ENCODE measurements at places on chromosomes 5 and 9.
A peak's percentile ranks its signal among the peaks of the same experiment; 100 is the strongest.

- no peak for DNase-seq
These were observed 893.3 kb downstream of the PTPRD start for GRCh38 chr9:9719373-9720112.

- no peak for DNase-seq
These were observed 10.4 kb upstream of the TOMM5 start for GRCh38 chr9:37602817-37603216.

DNA sequence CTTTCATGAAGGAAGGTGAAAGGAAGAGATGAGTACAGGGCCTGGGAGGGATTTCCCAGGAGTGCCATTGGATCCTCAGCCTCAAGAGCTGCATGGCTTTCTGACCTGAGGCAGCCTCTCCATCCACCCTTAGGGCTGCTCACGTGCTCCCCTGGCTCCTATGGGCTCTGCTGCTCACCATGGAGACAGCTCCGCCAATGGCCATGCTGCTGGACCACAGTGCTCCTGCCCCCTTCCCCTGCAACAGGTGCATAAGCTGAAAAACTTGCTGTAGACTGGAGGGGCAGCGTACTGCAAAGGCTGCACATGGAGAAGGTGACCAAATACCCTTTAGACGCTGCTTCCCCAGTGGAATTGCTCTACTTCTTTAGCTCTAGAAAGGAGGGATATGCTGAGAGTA, 112.7 kb upstream of the PANK3 start:
- no peak for DNase-seq

DNA sequence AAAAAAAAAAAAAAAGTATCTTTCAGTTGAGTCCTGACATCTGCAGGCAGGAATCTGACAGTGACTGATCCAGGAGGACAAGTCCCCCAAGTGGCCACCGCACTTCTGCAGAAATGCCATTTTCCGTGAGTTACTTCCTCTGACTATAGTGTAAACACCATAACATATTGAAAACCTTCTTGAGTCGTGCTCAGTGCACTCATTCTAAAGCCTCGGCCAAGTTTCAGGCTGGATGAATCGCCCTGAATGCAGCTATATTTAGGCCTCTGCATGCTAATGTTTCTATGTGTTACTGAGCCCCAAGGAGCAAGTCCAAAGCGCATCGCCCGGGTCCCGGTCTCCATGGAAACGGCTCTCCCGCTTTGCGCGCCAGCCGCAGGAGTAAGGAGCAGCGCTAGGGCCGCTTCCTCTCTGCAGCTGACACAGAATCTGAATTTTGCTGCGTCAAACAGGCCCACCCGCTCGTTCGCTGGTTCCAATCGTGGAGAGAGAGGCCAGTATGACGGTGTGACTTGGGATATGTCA, 335.4 kb downstream of the MSX2 start:
- no peak for DNase-seq

GRCh38 chr5:7714119-7714518, 136.8 kb downstream of the CFAP90 start:
- DNase-seq = no peak

GRCh38 chr9:34579808-34580163, 9.7 kb downstream of the CNTFR start:
- DNase-seq = no peak

- no peak for DNase-seq
These were observed 28.5 kb upstream of the PUM3 start for GRCh38 chr9:2872250-2872930.

DNA sequence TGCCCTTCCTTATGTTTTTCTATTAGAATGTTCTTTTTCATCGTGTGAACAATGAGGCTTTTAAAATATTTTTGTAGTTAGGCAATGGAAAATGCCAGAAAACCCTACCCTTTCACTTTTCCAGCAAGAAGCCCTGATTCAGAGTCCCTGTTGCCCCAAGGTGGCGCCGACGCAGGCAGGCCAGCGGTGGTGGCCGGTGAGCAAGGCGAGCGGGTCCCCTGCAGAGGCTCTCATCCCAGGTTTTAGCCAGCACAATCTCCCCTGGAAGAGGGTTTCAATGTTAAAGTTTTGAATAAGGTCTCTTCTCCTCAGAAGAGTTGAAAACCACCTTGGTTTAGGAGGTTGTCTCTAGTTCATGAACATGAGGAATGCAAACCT, 40.8 kb upstream of the CKMT2 start:
- DNase-seq = no peak

- DNase-seq = no peak
These were observed at the start of gene GZMA for GRCh38 chr5:55102348-55102747. Gene GZMA, plus strand, starts transcription at chr5:55102646. Its CDS starts 37 bp downstream, at chr5:55102683.

- no peak for DNase-seq
These were observed 71.6 kb upstream of the RNU6ATAC start for GRCh38 chr9:134236001-134236421.

- no peak for DNase-seq
These were observed 20.6 kb upstream of the PRDM6 start for GRCh38 chr5:123068368-123068938.

DNA sequence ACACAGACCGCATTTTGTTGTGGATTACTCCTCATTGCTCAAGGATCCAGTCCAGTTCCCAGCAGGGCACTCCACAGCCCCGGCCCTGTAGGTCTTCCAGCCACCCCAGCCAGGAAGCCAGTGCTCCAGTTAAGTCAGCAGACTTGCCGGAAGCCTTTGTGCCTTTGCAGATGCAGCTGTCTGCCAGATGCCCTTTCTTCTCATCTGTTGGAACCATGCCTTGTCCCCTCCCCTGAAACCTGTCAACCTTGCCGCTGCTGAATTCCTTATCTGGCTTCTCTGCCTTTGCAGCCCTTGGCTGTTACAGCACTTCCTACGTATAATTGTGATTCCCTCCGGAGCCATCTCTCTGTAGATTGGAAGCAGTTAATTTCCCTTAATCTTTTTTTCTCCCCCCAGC, 28.4 kb downstream of the PSAT1 start:
- DNase-seq = peak; percentile 23

DNA sequence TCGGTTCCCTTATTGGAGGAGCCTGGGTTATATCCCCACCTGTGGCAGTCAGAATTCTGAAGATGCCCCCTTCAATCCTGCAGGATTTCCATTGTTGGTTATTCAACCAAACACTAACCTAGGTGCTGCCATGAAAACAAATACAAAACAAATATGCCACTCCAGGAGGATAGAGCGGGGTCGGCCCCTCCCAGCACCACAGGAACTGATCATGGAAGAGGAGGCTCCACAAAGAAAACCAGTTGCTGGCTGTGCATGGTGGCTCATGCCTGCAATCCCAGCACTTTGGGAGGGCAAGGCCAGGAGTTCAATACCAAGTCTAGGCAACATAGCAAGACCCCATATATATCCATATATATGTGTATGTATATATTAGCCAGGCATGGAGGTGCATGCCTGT, 13.2 kb upstream of the ADGRD2 start:
- no peak for DNase-seq

- no peak for DNase-seq
These were observed 60.3 kb upstream of the DNAH5 start for GRCh38 chr5:14004598-14005394.

DNA sequence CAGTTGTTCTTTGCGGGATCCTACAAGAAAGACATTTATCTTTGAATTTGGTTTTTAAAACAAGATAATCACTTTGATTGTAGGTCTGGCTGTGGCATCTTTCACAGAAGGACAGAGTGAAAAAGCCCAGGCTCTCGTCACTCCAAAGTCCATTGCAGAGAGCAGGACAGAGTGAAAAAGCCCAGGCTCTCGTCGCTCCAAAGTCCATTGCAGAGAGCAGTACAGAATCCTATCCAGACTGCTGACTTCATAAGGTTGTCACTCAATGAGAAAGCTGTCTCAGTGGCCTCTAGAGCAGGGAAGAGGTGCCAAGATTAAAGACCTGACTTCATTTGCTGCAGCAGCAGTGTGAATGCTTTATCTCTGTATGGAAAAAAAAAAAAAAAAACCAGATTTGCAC, 16.3 kb upstream of the GPX8 start:
- no peak for DNase-seq

DNA sequence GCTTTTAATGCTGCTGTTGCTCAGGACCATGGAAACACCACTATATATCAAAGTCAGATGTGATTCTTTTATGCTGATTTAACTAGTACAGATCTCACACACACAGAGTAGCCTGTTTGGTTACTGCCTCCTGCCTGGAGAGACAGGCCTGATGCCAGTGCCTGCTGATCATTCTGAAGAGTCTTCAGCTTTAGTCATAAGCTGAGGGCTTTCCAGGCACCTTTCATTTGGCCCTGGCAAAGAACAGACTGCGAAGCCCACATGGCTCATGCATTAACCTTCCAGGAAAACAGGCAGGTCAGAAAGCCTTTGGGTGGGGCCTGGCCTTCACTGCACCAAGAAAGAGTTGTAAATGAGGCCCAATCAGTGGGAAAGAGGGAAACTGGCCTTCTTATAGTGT, 144.7 kb downstream of the SAXO1 start:
- DNase-seq = no peak

DNA sequence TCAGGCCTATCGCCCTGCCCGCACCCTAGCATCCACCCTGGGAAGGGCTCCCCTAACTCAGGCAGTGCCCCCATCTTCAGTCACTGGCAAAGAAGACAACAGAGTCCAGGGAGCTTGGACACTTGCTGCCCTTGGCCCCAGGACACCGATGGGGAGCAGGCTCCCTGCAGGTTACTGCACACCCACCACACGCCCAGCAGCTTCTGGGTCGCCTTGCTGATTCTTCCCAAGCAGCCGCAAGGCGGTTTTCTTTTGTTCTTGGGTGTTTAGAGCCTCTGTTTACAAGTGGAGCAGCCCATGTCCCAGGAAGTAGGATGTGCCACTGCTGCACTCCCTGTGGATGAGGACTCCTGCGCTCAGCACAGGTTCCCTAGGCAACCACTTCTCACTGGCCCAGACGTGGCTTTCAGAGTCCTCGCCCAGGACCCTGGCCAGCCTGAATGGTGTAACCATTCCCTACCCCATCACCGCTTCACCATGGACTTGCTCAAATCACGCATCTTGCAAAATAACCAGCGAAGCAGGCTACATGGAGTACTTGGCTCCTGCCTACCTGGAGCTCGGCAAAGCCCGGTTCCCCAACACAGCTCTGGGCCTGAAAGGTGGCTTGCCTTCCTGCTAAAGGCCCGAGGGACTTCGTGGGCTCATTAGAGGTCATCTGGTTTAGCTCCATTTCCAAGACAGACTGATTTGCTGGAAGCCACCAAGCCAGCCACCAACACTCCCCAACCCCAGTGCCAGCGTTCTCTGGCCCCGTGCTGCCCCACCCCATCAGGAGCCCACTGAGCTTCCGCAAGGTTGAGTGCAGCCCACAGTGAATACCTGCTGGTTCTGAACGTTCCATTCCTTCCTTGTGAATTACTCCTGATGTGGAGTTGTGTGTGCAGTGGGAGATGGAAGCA, 60.0 kb downstream of the PSMB7 start:
- DNase-seq = peak; percentile 6

GRCh38 chr5:83357621-83358231, 113.8 kb upstream of the VCAN start:
- DNase-seq = no peak

DNA sequence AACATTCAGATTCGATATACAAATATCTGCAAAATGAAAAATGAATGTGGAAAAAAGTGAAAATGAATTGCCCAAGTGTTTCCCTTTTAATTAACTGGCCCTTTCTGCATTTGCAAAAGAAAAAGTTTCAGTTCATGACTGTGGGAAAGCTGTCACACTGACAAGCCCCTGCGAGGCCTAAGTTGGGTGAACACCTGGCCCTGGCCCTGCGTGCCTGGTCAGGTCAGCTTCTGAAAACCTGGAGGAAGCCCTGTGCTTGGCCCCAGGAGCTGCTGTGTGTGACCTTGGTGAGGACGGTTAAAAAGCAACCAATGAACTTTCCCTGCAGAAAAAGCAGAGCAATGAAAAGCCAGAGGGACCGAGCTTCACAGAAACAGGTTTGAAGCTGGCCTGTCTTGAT, 41.0 kb upstream of the SHC3 start:
- no peak for DNase-seq

DNA sequence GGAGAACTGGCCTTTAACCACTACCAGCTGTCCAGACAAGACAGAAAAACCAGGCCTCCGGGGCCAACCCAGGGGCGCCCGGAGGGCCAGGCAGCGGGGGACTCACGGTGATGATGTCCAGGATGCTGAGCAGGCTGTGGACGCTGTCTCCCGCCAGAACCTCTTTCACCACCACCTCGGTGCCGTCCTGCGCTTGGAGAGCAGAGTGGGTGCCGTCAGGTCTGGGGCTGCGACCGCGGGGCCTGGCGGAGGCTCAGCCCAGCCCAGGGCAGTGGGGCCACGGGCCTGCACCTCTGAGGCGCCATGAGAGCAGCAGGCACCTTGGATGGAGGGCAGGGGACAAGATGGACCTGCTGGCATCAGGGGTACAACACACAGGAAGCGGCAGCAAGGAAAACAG, 9.7 kb downstream of the PNPLA7 start:
- DNase-seq = no peak

GRCh38 chr5:117982691-117983090, 1005.7 kb downstream of the DTWD2 start:
- no peak for DNase-seq

DNA sequence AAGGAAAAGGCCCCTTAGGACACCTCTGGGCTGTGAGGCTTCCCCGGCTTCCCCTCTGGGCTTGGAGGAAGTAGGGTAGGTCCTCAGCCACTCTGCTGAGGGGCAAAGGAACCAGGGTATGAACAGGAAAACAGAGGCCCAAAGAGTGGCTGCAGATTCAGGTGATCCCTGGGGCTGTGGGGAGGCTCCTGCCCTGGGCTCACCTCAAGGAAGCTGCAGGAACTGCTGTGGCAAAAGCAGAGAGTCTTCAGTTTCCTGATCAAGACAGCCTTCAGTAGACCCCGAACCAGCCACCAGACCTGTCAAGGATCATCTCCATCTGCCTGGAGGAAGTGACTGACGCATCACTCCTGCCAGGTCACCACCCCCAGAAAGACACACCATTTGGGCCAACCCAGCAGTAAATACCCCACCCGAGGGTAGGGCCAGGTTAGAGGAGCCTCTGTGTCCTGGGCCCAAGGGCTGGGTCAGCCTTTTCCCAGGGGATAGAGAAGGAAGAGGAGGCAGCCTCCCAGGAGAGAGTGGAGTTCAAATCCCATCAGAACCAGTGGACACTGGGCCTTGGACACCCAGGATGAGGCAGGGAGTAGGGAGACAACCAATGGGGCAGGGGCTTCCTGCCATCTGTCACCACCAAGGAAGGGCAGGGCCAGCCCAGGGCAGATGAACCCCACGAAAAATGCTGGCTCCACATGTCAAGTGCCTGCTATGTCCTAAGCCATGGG, 5.8 kb upstream of the ST6GALNAC6 start:
- DNase-seq = no peak

GRCh38 chr9:132670457-132671391, at the start of gene GTF3C4:
Gene GTF3C4, plus strand, starts transcription at chr9:132670464. Its CDS starts 135 bp downstream, at chr9:132670599.
- DNase-seq = no peak

- no peak for DNase-seq
These were observed 370.0 kb downstream of the ZSWIM6 start for GRCh38 chr5:61701877-61702602.

GRCh38 chr9:93890436-93890935, 64.7 kb downstream of the BARX1 start:
- DNase-seq = no peak

DNA sequence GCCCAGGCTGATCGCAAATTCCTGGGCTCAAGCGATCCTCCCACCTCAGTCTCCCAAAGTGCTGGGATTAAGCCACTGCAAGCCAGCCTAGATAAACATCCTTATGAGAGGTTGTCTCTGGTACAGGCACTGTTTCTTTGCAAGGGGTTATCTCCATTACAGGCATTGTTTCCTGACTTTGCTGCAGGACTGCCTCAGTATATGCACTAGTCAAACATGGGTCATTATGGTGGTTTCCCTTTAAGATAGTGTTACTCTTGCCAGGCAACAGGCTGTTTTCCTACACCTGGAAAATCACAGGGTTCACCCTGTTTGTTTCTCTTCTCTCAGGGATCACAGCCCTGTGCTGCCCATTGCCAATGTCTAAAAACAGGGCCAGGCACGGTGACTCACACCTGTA, 7.8 kb upstream of the CLTB start:
- no peak for DNase-seq
